Activated T-helper 1 cell treated with anti-CD3 and anti-CD28 coated beads, Interleukin-12 subunit alpha, Interleukin-12 subunit beta, Interleukin-2, Interleukin-4 antibody, amounts not matched to agents 30 ng/mL and 10 ng/mL and 1 ng/mL, durations not matched to agents 14 hours and 24 hours and 36 hours (primary cell): ENCODE measurements at places on chromosomes 16 and 17. TPM values are rescaled to one million over a fixed set of nuclear protein-coding genes. Genes with fewer than 3 reads are reported as not detected.

GRCh38 chr17:27379888-27380533, 76.2 kb upstream of the KSR1 start:
- DNase-seq = no peak
- H3K4me1 ChIP-seq = peaks cover 7% of the 10 kb centered on the region
- H3K27me3 ChIP-seq = peaks cover 29% of the 10 kb centered on the region
- H3K36me3 ChIP-seq = peaks cover 2% of the 10 kb centered on the region
- H3K27ac ChIP-seq = no peak overlapping the region

Gene P2RX5
- total RNA-seq = 133 and 143 TPM in 2 replicates

GRCh38 chr16:14354561-14355351, 275.3 kb downstream of the PARN start:
- H3K4me1 ChIP-seq = peaks cover 10% of the 10 kb centered on the region
- H3K36me3 ChIP-seq = no peaks in the 10 kb centered on the region
- no peak overlapping the region for H3K27ac ChIP-seq
- H3K27me3 ChIP-seq = peaks cover 21% of the 10 kb centered on the region
- peak overlapping the region; percentile 8 for H3K4me3 ChIP-seq

- H3K27ac ChIP-seq = no peak overlapping the region
- H3K4me3 ChIP-seq = no peak overlapping the region
- H3K4me1 ChIP-seq = peaks cover 58% of the 10 kb centered on the region
- no peak for DNase-seq
Observed at GRCh38 chr16:89489898-89490438, 393 bp downstream of the ANKRD11 start.

DNA sequence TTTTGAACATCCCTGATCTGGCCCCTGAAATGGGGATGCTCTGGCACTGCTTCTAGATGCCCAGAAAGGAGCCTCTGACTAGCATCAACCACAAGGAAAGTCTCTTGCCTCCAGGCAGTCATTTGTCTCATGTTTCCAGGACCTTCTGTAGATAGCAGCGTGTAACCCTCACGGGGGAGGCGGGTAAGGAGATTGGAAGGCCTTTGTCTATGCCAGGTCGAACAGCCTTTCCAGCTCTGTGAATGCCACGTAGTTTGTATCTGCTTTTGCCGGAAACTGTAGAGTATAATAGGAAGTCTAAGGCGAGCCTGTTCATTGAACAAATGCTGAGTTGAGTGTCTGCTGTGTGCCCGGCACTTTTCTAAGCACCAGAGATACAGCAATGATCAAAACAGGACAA, 43.9 kb upstream of the AQP8 start:
- H3K4me3 ChIP-seq = no peak overlapping the region
- DNase-seq = no peak
- peaks cover 35% of the 10 kb centered on the region for H3K36me3 ChIP-seq
- no peak overlapping the region for H3K27ac ChIP-seq
- no peaks in the 10 kb centered on the region for H3K4me1 ChIP-seq

DNA sequence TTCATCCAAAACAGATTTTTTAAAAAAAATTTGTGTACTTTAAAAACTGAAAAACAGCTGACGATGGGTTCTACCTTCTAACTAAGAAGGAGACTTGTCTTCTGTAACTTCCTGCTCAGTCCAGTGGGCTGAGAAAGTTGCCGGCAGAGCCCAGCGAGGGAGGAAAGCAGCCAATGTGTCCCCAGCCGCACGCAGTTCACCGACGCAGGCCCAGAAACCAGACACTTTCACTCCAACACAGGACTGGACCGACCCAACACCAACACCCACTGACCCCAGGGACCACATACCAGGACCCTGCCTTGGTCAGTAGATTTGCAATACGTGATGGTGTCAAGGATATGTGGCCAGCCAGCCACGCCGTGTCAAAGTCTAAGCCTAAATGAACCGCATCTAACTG, 25.6 kb downstream of the TRAP1 start:
- no peak for DNase-seq
- H3K4me3 ChIP-seq = no peak overlapping the region
- no peak overlapping the region for H3K27ac ChIP-seq
- H3K4me1 ChIP-seq = peaks cover 9% of the 10 kb centered on the region

- H3K4me3 ChIP-seq = no peak overlapping the region
- no peak overlapping the region for H3K27ac ChIP-seq
- peaks cover 9% of the 10 kb centered on the region for H3K36me3 ChIP-seq
- no peaks in the 10 kb centered on the region for H3K4me1 ChIP-seq
Observed at GRCh38 chr16:14219983-14220382, 148.9 kb downstream of the MRTFB start.
